AG04450 (cell line): ENCODE measurements at places on chromosomes 2 and 18.

DNA sequence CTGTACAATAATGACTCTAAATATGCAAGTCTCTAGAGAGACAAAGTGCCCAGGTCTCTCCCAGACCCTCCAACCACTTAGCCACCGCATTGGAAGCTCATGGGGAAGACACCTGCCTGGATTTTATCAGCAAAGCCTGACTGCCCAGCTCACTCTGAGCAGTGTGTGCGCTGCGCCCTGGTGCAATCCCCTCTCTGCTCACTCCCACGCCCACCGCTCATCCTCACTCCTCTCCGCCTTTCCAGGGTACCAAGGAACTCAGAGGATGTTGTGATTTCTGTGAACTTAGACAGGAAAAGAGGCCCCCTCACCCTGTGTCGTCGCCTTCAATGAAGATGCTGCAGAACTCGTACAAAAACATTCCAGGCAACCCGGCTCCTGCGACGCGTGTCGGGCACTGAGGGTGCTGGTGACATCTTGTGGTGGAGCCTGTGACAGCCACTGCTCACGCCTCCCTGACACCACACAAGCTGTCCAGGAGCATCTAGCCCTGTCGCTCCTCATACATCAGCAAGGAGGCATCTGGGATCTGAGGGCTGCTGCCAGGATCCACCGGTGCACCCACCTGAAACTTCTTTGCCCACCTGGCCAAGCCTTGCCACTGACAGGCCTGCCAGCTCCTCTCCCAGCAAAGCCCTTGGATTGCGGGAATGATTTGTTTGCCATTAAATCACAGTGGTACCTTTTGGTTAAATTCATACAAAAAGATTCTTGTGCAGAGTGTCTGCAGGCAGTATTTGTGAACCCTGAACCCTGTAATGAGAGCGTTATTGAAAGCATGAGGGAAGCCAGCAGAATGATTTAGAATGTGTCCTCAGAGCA, 220.4 kb downstream of the ZNF516 start:
- no peak for DNase-seq

DNA sequence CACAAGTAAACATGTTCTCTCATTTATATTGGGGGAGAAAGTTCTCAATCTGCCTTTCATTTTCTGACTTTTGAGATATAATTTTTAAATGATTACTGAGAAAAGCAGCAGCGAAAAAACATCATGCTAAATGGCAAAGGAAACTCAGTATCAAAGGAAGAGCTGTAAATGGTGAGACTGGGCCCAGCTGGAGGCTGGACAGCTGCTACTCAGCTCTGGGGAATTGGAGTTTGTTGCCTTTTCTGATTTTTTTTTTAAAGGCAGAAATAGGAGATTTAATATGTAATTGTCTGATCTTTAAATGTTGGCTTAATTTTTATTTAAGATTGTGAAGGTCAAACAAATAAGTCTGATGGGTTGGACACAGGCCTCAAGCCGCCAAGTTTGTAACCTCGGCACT, 137.1 kb upstream of the TACR1 start:
- DNase-seq, result no peak

DNA sequence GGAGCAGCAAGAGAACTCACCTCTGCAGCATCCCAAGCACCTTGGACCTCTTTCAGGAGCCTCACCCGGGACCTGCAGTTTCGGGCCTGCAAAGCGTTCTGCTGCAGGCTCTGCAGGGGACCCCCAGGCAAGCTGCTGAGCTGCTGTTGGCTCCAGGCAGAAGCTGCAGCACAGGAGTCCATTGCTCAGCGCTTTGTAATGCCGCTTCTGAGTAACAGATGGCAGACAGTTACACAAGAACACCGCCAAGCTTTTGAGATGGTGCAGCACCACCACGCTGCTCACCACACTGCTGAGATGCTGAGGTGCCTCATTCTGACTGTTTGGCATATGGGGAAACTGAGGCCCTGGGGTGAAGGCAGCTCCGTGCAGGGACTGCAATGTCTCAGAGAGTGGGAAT, 1.9 kb upstream of the GALNT14 start:
- no peak for DNase-seq

GRCh38 chr2:46435796-46436360, 43.5 kb upstream of the TMEM247 start:
- no peak for DNase-seq

- no peak for DNase-seq
Measured at GRCh38 chr2:126038861-126039260, 617.1 kb upstream of the GYPC start.

- peak; percentile 24 for DNase-seq
Measured at GRCh38 chr2:64488050-64488974, 34.4 kb downstream of the LGALSL start.

DNA sequence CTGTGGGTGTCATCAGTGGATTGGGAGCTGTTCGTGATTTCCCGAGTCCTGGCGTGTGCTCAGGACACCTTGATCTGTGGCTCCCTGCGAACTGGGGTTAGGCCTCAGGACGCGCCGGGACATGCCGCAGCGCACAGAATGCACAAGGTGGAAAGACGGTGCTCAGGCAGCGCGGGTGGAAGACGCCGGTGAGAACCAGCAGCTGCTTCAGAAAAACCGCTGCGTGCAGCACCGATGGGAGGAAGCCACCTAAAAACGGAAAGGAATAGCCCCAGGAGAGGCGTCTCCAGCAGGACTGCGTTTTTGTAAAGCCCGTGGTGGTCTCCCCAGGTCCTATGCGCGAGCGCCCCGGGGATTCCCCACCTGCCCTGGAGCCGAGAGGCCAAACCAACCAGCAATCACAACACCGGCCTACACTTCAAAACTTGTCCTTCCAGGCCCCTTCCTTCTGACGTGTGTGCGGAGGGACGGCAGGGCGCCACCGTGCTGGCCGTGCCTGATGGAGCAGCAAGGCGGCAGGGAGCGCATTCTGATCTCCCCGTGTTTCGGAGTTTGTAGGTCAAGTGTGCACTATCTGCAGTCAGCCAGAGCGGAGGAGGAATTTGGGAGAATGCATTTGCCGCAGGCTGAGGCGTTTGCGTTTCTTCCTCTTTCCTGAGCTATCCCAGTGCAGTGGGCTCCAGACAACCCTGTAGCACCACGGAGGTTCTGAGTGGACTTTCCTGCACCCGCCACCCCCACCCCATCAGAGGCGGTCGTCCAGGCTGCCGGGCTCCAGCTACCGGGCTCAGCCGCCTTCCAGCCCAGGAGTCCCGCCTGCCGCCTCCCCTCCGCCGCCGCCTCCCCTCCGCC, 32.2 kb downstream of the RTP5 start:
- no peak for DNase-seq

GRCh38 chr2:138035608-138036217, 71.4 kb downstream of the HNMT start:
- DNase-seq, result no peak

DNA sequence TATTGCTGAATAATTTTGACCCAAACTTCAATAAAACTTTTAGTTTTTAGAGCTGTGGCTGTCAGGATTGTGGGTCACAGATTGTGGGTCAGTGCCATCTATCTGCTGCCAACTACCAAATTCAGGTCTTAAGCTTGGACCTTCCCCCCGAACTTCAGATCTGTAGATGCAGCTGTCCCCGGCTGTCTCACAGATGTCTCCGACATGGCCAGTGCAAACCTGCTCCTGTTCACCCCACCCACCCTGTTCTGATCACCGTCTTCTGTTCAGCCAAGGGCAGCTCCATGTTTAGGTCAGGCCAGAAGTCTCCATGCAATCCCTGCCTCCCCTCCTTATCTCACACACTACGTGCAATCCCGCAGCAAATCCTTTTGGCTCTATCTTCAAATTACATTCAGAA, 175.0 kb downstream of the PRKCE start:
- no peak for DNase-seq

DNA sequence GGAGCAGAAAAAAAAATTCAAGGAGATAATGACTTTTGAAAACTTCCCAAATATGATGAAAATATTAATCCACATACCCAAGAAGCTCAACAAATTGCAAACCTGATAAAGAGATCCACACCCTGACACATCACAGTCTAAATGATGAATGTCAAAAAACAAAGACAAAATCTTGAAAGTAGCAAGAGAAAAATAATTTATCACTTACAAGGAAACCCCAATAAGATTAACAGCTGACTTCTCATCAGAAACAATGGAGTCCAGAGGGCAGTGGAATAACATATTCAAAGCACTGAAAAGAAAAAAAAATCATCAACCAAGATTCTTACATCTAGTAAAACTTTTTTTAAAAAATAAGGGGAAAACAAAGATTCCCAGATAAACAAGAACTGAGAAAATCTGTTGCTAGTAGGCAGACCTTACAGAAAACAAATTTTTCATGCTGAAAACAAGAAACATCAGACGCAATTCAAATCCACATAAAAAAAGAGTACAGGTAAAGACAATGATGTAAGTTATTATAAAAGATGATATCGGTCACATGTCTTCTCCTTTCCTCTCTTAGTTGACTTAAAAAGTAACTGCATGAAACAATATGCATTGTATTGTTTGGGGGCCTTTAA, 21.3 kb downstream of the SLC66A2 start:
- DNase-seq, result no peak

DNA sequence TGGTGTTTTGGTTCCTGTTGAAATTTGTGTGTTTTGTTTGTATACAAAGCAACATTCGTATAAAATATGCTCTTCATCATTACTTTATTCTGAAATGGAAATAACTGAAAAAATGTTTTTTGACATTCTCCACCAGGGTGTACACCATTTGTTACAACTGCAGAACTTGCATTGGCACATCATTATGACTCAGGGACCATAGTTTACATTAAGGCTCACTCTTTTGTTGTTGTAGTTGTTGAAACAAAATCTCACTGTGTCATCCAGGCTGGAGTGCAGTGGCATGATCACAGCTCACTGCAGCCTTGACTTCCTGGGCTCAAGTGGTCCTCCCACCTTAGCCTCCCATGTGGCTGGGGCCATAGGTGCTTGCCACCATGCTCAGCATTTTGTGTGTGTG, 676.6 kb downstream of the TDRD15 start:
- DNase-seq, result no peak

DNA sequence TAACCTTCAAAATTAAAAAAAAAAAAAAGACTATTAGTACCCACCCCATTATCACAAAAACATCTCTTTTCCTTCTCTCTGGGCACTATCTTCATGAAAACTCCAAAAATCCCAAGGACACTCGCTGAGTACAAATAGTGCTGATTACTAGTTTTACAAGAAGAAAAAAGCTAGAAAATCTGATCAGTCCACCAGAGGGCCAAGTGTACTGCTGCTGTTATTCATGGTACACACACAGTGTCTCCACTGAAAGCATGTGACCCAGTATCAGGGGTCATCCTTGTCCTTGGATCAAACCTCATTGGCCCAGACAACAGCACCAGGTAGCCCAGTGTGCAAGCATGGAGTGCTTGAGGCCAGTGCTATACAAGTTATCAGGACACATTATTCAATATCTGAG, 382.7 kb upstream of the KLHL29 start:
- no peak for DNase-seq

- DNase-seq, result no peak
Measured at GRCh38 chr2:218047536-218048225, 21.4 kb upstream of the RUFY4 start.

- peak; percentile 48 for DNase-seq
Measured at GRCh38 chr18:68623342-68623741, 91.6 kb downstream of the TMX3 start.

DNA sequence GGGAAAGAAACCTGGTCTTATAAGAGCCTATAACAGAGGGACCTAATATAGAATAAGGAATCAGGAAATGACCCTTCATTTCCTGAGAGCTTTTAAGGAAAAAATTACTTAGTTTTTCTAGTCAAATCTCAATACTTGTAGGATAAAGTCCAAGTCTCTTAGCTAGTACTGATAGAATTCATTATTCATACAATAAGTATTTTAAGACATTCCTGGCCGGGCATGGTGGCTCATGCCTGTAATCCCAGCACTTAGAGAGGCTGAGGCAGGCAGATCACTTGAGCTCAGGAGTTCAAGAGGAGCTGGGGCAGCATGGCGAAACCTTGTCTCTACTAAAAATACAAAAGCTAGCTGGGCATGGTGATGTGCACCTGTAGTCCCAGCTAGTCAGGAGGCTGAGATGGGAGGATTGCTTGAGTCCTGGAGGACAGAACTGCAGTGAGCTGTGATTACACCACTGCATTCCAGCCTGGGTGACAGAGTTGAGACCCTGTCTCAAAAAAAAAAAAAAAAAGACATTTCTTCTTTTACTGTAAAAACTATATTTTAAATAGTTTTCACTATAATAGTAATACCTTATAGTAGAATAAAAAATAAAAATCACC, 3.2 kb downstream of the RAB3GAP1 start:
- DNase-seq, result peak; percentile 24

- DNase-seq, result no peak
Measured at GRCh38 chr2:123870206-123870880, 154.7 kb upstream of the CNTNAP5 start.

DNA sequence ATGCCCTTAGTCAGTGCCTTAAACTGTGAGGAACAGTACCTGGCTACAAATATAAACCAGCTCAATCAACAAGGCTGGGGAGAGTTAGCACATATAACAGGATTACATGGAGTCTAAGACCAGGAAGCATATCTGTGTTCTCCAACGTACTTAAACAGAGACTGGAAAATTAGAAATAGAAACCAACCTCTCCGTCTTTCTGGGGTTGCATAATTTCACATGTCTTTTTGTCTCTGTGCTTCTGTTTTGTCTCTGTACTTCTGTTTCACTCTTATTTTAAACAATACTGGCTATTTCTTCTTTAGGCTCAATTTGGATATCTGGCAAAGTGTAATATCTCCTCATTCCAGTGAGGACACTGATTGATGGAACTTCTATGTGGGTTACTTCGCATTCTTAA, 749.0 kb upstream of the ZEB2 start:
- no peak for DNase-seq

- no peak for DNase-seq
Measured at GRCh38 chr2:203394519-203395227, 66.5 kb downstream of the ABI2 start.

GRCh38 chr2:235898766-235899165, 269.4 kb downstream of the GBX2 start:
- DNase-seq, result no peak

DNA sequence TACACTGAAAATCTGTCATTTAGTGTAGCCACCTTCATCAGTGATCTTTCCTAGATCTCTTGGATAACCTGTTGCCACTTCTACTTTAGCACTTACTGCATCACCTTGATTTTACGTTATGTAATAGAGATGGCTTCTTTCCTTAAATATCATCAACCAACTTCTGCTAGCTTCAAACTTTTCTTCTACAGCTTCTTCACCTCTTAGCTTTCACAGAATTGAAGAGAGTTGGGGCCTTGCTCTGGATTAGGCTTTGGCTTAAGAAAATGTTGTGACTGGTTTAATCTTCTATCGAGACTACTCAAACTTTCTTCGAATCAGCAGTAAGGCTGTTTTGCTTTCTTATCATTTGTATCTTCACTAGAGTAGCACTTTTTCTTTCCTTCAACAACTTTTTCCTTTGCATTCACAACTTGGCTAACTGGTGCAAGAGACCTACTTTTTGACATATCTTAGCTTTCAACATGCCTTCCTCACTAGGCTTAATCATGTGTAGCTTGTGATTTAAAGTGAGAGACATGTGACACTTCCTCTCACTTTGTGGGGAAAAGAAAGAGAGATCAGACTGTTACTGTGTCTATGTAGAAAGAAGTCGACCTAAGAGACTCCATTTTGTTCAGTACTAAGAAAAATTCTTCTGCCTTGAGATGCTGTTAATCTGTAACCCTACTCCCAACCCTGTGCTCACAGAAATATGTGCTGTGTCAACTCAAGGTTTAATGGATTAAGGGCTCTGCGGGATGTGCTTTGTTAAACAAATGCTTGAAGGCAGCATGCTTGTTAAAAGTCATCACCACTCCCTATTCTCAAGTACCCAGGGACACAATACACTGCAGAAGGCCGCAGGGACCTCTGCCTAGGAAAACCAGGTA, 99.6 kb downstream of the ATL2 start:
- DNase-seq, result peak; percentile 24
